ENCODE measurements at places on chromosomes 7 and 10.

DNA sequence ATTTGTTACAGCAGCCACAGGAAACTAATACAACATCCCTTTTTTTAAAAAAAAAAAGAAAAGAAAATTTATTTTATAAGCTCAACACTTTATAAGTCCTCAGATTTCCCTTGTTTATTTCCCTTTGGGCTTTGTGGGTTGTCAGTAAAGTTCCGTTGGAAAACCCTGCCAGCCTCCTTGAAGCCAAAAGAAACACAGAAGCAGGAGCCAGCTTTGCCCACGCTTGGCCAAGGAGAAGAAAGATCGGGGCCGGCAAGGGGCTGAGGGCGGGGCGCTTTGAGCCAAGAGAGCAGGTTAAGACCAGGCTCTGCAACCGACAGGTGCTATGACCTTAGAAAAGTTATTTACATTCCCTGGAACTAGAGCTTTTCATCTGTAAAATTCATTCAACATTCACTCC lies 72.7 kb downstream of the RGS10 start:
- DNase-seq = no peak

- DNase-seq = no peak
These were observed 33.3 kb downstream of the CYCS start for GRCh38 chr7:25091779-25092178.

- no peak for DNase-seq
These were observed 207.5 kb downstream of the PAXIP1 start for GRCh38 chr7:154795437-154795836.

GRCh38 chr7:28964056-28964455 lies 5.9 kb upstream of the TRIL start:
- no peak for DNase-seq

DNA sequence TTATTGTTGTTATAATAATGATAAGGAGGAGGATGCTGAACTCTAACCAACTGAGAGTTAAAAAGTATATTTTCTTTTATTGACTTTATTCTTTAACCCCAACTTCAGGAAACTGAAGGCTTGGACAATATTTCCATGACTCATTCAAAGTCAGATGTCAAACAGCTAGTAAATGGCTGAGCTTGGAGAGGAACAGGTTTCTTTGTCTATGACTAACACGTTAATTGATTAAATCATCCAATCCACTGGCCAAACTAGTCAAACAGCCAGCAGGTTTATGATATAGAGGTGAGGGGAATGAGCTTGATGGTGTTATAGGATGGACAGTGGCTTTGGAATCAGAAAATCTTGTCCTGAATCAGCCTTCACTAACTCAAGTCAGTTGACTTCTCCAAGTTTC lies 119.1 kb upstream of the WDR11 start:
- no peak for DNase-seq

DNA sequence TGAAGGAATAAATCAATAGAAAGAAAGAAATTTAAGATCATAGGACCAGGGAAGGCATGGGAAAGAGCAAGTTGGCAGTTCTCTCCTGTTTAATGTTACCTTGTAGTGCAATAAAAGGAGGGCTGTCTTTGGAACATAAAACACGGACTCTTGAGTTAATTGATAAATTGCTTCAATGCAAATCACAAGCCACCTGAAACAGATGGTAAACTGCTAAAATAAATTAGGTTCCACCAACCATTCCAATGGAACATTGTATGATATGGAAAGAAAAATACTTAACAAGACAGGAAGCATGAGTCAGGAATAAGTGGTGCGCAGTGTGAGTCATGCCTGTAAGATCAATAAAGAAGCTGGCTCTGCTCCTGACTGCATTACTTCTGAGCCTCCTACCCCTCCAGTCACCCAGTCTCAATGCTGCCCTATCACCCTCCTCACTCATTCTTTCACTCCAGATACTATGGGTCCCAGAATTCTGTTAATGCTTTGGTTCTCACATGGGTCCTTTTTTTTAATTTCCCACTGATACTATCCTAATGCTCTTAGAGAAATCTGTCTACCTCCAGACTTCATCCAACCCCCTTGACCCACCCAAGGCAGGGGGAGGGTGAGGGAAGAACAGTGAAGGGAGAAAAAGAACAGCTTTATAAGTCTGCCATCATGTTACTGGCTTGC lies 78.9 kb downstream of the LRRC17 start:
- DNase-seq = peak; percentile 28

- no peak for DNase-seq
These were observed 78.7 kb downstream of the ZFAND4 start for GRCh38 chr10:45593938-45594275.

DNA sequence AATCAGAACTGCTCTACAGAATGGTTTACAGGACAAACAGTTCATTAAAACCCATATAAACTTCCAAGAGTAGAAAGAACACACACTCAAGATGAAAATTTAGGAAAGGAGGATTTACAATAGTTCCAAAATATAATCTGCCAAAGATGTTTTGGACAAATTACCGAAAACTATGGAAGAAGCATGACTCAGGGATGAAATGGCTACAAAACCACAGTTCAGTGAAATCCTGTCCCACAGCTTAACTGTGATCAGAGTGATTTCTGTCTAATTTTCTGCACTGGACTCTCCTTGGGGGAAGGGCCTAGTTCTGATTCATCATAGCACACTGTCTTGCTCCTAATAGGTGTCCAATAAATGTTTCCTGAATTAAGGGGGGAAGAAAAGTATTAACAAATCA lies 82.2 kb downstream of the HIPK2 start:
- DNase-seq = no peak

DNA sequence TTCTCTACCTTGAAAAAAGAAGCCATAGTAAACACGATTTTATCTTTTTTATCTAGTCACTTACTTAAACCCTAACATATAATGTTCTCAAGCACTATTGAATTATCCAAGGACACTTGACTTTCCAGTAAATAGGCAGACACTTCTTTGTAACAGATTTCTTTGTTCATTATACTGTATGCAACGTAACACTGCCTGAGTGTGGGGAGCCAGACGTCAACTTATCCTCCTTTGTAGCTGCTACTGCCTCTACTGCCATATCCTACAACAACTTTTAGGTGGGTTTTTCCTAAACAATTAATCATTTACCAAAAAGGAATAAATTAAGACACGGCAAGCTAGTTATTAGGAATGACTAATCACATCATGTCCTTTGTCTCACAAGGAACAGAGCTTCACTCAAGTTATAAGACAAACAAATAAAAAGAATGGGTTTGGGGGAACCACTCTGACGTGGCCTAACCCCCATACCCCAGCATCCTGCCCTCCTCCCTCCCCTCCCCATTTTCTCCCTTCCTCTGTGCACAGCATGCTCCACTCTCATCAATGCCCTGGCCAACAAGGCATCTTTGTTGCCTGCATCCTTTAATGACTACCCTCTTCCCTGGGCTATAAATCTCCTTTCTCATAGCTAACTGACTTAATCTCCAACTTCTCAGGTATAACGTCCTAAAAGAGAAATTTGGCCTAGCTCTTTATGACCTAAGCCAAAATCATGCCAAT lies 43.3 kb downstream of the DOCK4 start:
- no peak for DNase-seq

- no peak for DNase-seq
These were observed 20.8 kb upstream of the VOPP1 start for GRCh38 chr7:55593172-55593514.

GRCh38 chr7:134355927-134356326 lies 39.2 kb upstream of the SLC35B4 start:
- no peak for DNase-seq

DNA sequence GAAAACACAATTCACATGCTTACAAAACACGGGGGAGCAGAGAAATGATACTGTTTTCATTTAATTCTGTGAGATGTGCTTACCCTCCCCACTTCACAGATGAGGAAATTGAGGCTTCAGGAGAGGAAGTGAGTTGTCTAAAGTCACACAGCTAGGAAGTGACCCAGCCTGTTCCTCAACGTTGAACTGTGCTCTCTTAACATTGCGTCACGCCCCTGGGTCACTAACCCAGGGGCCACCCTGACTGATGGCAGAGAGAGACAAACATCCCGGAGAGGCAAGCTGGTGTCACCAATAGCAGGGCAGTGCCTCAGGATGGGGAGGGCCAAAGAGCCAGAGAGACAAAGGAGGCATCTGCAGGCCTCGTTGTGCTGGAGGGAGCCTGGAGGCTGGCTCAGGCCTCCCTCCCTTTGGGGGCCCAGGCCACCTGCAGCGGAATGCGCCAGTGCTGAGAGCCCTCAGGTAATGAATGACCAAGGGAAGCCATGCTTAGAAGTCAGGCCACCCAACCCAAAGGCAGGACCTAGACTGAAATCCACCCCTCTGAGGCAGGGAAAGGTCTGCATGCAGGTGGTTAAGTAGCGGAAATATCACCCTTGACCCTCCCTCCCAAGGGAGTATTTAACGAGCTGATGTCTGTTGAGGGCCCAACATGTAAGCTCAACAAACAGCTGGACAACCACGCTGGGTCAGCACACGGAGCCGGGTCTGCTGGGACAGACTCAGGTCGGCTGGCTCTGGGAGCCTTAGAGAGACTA lies 81.3 kb downstream of the C10orf105 start:
- no peak for DNase-seq

- no peak for DNase-seq
These were observed 45.9 kb downstream of the HIPK2 start for GRCh38 chr7:139731802-139732470.

- DNase-seq = no peak
These were observed 139.9 kb downstream of the CXCL12 start for GRCh38 chr10:44244745-44245600.

GRCh38 chr10:126087153-126087680 lies 190.9 kb downstream of the FANK1 start:
- DNase-seq = no peak

DNA sequence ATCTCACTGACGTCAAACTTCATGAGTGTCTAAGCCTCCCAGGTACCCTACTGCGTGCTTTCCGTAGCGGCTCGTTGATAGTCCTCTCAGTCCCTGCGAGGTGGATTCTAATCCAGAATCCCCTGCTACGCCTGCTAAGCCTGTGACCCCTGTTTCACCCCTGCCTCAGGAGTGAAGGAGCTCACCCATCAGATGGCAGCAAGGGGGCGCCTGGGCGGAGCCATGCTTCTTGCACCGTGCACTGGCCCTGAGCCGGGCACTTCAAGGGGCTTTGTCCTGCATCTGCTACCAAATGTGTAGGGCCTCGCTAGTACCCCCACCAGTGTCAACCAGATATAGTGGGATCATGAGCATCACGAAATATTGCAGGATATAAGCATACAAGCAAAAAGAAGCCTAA lies 918 bp upstream of the STRA8 start:
- peak; percentile 38 for DNase-seq

DNA sequence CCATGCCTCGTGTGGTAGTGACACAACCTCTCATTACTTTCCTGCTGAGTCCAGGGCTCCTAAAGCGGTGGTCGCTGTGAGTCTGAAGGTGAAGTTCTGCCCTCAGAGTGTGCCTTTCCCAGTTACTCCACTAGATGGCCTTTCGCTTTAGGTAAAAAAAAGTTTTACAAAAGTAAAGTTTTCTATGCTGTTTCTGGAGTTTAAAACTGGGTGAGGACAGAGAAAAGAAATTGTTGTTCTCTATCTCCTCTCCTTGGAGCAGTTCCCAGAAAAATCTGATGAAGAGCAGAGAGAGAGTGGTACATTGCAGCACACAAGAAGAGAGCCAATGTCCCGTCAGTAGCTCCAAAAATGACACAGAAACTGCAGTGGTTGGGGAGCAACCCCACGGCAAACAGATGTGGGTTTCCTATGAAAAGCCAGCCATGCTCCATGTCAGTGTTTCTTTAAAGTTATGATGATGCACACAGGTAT lies 257.1 kb downstream of the GLI3 start:
- no peak for DNase-seq

All from 8988T (cell line).